Stimulated activated CD4-positive, alpha-beta T cell treated with anti-CD3 and anti-CD28 coated beads, Interleukin-15, amount 100 ng/mL, for 1 hour (primary cell): ENCODE measurements at places on chromosomes 13 and 19.
A peak's percentile ranks its signal among the peaks of the same experiment; 100 is the strongest.

DNA sequence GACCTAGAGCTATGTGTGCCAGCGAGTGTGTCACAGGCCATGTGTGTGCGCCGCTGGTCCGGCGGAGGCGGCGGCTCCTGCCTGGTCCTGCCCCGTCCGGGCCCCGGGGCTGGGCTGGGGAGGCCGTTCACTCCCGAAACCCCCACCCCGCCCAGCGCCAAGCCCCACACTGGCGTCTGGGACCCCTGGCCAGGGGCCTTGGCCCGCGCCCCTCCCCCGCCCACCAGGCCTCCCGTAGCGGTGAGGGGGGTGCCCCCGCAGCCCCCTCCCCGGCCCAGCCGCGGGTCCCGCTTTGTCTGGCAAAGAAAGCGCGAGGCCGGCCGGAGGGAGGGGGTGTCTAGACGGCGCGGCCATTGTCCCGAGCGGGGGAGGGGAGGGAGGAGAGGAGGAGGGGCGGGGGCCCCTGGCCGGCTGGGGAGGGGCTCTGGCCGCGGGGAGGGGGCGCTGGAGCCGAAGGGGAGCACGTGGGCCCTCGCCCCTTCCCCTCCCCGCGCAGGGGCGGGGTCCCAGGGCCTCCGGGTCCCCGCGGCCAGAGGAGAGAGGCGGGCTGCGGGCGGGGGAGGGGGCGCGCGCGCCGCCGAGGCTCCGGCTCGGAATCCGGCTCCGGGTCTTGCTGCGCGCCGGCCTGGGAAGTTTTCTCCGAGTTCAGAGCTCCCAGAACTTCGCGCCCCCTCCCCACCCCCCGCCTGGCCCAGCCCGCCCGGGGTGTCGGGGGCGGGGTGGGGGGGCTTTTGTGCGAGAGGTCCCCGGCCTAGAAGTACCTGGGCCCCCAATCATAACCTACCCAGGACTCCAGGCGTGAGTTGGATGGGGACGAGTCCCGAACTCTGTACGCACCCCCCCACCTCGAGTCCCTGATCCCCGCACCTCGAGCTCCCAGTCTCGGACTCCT is 888 bp downstream of the NOTCH3 start:
- no peak for DNase-seq

GRCh38 chr19:5395556-5395955 is 54.9 kb upstream of the PTPRS start:
- no peak for DNase-seq

- DNase-seq = no peak
Measured at GRCh38 chr13:20415694-20416107, 110.0 kb downstream of the CRYL1 start.

GRCh38 chr19:50178859-50179537 is 15.9 kb upstream of the IZUMO2 start:
- no peak for DNase-seq

DNA sequence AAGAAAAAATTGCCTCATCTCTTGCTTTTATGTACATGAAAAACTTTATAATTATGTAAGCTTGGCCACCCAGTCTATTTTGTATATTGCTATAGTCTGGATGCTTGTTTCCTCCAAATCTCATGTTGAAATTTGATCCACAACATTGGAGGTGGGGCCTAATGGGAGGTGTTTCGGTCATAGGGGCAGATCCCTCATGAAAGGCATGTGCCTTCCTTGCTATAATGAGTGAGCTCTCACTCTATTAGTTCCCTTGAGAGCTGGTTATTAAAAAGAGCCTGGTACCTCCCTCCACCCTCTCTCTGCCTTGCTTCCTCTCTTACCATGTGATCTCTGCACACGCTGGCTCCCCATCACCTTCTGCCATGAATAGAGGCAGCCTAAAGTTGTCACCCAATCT is 1005.1 kb downstream of the PCDH9 start:
- no peak for DNase-seq

DNA sequence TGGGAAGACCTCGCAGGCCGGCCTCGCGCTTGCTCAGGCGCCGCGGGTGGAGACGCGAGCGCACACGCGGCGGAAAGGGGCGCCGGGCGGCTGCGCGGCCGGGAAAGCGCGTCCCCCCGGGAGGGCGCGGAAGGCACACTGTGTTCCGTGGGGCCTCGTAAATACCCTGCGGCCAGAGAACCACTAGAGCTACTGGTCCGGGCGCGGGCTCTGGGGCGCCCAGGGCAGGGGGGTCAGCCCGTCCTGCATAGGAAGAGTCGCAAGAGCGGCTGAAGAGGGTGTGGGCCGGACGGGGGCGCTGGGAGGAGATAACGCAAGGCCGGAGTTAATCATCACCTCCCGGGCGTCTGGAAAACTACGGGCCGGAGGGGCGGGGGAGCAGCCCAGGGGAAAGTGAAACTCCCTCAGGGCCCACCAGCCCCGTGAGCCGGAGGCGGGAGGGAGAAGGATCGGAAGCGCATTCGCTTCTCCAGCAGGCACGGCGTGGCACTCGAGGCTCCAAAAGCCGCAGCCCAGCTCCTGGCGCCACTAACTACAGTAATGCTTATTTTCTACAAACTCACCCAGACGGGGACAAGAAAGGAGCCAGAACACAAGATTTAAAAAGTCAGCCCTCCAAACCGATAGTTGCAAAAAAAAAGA is 1.1 kb upstream of the WBP4 start:
- DNase-seq = peak; percentile 64

DNA sequence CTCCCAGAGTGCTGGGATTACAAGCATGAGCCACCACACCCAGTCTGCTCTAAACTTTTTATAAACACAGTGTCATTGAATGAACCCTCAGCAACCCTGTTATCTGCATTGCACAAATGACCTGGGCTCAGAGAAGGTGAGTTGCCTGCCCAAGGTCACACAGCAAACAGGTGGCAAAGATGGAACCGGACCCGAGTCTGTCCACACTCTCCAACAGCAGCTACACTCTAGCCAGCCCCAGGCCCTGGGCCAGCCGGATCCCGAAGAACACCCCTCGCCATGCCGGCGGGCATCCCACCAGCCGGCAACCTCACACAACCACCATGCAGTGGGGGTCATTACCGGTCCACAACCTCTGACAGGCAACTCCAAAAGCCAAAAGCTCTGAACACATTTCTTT is 14.5 kb downstream of the ERCC2 start:
- DNase-seq = no peak

- no peak for DNase-seq
Measured at GRCh38 chr13:27534981-27535380, 84.6 kb upstream of the MTIF3 start.

- no peak for DNase-seq
Measured at GRCh38 chr19:54435551-54436016, 13.4 kb upstream of the LENG8 start.

- no peak for DNase-seq
Measured at GRCh38 chr13:108005231-108005630, 210.1 kb downstream of the LIG4 start.

- no peak for DNase-seq
Measured at GRCh38 chr19:19214892-19215291, 3.1 kb downstream of the NCAN start.

- DNase-seq = no peak
Measured at GRCh38 chr19:4713384-4713951, 10.2 kb downstream of the DPP9 start.

- DNase-seq = no peak
Measured at GRCh38 chr19:54573330-54573872, at the start of gene LILRA2. Gene LILRA2 (plus strand): TSS chr19:54573790. CDS start chr19:54573879, 89 bp downstream.

DNA sequence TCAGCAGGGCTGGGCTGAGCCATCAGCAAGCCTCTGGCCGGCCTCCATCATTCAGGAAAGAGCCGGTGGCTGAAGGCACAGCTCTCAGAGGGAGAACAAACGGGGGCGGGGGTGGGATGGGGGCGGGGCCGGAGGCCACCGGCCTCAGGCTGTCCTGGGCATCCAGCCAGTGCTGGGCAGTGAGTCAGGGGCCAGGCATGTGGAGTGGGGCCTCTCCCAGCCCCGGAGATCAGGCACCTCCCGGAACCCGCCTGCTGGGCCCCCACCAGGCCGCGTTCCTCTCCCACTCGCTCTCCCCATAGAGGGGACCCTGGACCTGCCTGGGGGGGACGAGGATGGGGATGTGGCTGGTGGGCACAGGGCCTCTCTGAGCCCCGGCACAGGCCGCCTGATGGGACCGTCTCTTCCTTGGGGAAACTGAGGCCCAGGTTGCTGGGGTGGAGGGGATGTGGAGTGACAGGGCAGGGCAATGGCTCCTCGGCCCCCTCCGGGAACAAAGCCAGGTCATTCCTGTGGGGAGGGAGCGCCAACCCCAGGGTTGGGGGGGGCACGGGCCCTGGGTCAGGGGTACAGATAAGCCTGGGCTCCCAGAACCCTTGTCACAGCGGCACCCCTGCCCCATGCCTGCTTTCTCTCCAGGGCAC is 12.9 kb downstream of the SPC24 start:
- no peak for DNase-seq

GRCh38 chr19:45251452-45252354 is 632 bp downstream of the MARK4 start:
- DNase-seq = no peak

- no peak for DNase-seq
Measured at GRCh38 chr19:7733376-7733775, 1.5 kb upstream of the CLEC4G start.

DNA sequence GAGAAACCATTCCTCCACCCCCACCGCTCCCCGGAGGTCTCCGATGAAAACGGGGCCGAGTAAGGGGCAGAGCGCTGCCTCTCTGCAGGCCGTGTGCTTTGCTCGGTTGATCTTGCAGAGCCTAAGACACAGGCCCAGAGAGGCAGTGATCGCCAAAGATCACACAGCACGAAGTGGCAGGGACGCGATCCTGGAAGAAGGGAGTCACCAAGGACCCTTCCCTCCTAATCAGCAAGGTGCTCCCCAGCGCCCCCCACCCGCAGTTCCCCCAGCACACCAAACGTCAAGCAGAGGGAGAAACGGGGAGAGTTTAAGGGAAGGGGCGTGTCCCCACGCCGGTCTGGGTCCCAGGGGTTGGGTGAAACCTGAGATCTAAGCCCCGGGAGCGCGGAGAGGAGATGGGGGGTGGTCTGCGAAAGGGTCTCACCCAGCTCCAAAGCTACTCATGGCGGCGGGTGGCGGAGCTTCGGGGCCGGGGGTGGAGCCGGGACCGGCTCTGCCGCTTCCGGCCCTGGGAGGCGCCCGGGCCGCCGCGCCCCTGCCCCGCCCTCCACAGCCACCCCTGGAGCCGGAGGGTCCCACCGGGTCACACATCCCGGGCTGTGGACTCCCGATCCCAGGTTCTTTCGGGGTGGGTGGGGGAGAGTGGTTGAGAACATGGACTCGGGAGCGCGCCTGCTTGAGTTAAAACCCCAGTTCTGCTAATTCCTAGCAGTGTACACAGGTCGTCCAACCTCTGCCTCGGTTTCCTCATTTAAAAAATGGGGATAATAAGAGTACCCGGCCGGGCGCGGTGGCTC is at the start of gene EML2:
EML2 (minus strand) TSS at position 468 of the 800 bp plus-strand sequence; CDS start at position 447, 21 bp downstream.
- peak; percentile 41 for DNase-seq

DNA sequence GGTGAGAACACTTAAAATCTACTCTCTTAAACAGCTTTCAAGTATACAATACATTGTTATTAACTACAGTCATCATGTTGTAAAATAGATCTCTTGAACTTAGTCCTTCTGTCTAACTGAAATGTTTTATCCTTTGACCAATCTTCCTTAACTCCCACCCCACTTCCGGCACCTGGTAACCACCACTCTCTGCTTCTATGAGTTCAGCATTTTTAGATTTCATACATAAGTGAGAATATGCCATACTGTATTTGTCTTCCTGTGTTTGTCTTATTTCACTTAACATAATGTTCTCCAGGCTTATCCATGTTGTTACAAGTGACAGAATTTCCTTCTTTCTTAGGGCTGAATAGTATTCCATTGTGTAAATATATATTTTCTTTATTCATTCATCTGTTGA is 144.1 kb upstream of the TRPC4 start:
- no peak for DNase-seq

DNA sequence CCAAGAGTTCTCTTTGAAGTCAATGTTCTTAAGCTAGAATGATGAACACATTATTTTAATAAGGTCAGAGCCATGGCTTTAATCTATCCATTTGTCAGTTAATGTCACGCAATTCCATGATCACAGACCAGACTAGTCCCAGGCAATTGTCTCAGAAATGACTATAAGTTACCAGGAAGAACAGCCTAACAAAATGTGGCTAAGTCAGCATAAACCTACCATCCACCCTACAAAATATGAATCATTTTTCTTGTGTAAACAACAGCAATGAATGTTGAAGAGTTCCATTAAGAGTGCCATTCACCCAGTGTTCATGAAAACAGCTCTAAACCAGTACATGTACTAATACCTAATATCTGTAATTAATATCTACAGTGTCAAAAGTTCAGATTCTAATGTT is 127.5 kb downstream of the KCTD12 start:
- no peak for DNase-seq

GRCh38 chr13:71967990-71968389 is 101.0 kb upstream of the DACH1 start:
- DNase-seq = no peak

GRCh38 chr13:84590663-84591062 is 708.4 kb upstream of the SLITRK1 start:
- no peak for DNase-seq

GRCh38 chr19:2034729-2035589 is 16.1 kb downstream of the MKNK2 start:
- DNase-seq = no peak

- no peak for DNase-seq
Measured at GRCh38 chr13:94236872-94237271, 242.6 kb downstream of the DCT start.

DNA sequence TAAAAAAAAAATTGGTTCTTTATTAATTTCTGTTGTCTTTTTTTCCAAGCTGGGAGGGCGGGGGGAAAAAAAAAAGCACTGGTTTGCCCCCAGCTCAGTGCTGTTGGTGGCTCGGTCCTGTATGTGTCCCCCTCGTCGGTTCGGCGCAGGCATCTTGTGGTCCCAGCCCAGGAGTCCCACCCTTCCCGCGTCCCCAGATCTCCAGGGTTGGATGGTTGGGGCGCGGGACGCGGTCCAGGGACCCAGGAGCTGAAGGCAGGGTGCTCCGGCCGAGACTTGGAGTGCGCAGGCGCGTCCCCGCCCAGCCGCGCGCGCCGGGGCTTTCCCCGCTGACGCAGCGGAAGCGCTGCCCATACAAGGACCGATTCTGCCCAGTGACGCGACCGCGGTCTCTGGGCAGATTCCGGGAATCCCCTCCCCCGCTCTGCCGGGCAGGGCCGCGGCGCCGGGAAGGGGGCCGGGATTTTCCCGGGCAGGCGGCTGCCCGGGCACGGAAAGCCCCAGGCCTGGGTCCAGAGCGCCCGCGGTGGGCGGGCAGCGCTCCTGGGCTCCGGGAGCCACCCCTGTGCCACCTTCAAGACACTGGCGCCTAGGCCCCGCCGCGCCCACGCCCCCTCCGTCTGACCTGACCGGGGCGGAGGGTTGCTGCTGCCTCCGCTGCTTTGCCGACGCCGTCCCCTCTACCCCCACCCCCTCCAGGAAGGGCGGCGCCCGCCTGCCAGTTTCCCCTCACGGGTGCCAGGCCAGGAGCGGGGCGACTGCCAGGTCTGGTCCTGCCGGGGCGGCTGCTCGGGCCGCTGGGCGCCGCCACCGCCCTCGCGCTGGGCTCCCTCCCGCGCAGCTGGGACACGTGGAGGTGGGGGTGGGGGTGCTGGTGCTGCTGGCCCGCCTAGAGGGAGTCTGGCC is 2.3 kb downstream of the JUNB start:
- DNase-seq = peak; percentile 90

DNA sequence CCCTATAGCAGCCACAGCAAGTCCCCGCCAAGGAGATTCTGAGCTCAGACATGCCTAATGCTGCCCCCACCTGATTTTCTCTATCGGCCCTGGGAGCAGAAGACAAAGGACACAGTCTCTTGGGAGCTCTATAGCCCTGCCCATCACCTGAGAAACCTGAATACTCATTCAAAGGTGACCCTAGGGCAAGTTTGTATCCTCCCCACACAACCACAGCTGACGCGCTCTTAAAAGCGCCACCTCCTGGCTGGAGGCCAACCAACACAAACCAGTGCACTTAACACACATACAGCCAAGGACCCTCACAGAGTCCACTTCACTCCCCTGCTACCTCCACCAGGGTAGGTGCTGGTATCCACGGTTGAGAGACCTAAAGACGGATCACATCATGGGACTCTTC is 8.8 kb upstream of the IGFL4 start:
- DNase-seq = no peak
